ENCODE measurements at places on chromosomes 1 and 21. TPM values are rescaled to one million over a fixed set of nuclear protein-coding genes. Genes with fewer than 3 reads are reported as not detected.
A peak's percentile ranks its signal among the peaks of the same experiment; 100 is the strongest.

KCNE2 gene
- total RNA-seq: 2.4 TPM

CLCNKA gene
- total RNA-seq: 1.0 TPM

SPRR1A gene
- total RNA-seq: not detected

C1orf141 gene
- total RNA-seq: not detected

TGFB2 gene
- 15.5 TPM for total RNA-seq

BARHL2 gene
- total RNA-seq: not detected

DCST2 gene
- total RNA-seq: 1.8 TPM

SH3BGR gene
- total RNA-seq: 35.7 TPM

DNA sequence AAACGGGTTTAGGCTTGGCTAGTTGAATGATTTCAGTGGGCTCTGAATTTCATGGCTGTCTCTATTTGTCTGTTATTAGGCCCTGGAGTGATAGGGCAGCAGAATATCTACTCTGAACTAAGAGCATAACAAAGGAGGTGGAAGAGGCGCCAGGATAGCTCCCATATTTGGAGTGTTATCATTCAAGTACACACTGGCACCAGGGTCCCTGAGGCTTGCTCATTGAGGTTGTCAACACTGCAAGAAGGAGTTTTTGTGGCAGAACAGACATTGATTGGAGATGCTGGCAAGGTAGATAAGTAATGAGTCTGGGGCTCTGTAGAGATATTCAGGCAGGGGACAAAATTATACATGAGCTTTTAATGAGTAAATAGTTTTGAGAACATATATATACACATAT is 1748.4 kb downstream of the MRPL39 start:
- no peaks in the 10 kb centered on the region for H3K27me3 ChIP-seq
- DNase-seq: no peak
- H3K27ac ChIP-seq: no peak overlapping the region
- H3K4me1 ChIP-seq: no peaks in the 10 kb centered on the region
- H3K36me3 ChIP-seq: no peaks in the 10 kb centered on the region

GRCh38 chr1:87799451-87799850 is 470.8 kb downstream of the LMO4 start:
- H3K27me3 ChIP-seq: no peaks in the 10 kb centered on the region
- no peak overlapping the region for H3K4me3 ChIP-seq
- H3K36me3 ChIP-seq: no peaks in the 10 kb centered on the region
- DNase-seq: no peak
- no peak overlapping the region for H3K27ac ChIP-seq

DNA sequence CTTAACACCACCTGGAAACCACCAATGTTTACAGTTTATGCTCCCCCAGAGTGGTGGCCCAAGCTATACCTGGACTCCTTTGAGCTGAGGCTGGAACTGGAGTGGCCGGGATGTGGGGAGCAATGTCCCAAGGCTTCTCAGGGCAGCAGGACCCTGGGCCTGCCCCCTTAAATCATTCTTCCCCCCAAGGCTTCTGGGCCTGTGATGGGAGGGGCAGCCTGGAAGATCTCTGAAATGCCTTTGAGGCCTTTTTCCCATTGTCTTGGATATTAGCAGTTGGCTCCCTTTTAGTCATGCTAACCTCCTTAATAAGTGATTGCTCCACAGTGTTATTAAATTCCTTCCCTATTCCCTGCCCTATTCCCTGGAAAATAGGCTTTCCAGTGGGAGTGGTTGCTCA is 185.8 kb downstream of the HS2ST1 start:
- no peaks in the 10 kb centered on the region for H3K4me1 ChIP-seq
- no peak for DNase-seq
- no peak overlapping the region for H3K4me3 ChIP-seq
- no peaks in the 10 kb centered on the region for H3K27me3 ChIP-seq

DNA sequence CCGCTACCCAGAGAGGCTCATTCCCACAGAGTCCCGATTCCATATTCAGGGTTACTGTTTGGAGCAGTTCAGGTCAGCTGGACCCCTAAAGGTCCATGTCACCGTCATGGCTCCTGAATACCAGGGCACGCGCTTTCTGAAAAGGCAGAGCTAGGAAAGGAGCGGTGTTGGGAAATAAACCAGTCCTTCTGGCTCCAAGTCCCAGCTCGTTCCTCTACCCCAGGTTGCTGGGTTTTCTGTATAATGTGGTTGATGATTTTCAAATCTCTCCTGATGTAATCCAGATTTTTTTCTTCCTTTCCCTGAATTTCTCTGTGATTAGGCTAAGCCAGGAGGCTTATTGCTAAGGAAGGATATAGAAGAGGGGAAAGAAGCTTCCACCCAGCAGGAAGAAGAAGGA is 14.0 kb upstream of the PKP1 start:
- no peak for DNase-seq
- no peaks in the 10 kb centered on the region for H3K36me3 ChIP-seq

DNA sequence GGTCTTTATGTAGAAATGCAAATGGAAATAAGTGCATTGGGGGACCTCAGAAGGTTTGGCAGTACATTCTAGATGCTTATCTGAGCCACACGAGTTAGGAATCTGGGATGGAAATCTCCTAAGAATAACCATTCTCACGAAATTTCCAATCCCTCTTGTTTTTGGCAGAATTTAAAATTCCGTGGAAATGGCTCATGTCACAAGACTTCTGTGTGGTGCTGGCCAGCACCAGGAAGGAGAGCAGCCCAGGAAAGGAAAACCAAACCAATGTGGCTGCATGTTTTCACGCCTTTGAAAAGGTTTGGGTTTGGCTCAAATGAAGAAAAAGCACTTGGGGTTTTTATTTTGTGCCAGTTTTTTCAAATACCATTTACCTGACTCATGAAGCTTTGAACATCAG is 80.1 kb upstream of the KCNK2 start:
- H3K4me1 ChIP-seq: no peaks in the 10 kb centered on the region
- H3K4me3 ChIP-seq: no peak overlapping the region
- no peaks in the 10 kb centered on the region for H3K27me3 ChIP-seq

DNA sequence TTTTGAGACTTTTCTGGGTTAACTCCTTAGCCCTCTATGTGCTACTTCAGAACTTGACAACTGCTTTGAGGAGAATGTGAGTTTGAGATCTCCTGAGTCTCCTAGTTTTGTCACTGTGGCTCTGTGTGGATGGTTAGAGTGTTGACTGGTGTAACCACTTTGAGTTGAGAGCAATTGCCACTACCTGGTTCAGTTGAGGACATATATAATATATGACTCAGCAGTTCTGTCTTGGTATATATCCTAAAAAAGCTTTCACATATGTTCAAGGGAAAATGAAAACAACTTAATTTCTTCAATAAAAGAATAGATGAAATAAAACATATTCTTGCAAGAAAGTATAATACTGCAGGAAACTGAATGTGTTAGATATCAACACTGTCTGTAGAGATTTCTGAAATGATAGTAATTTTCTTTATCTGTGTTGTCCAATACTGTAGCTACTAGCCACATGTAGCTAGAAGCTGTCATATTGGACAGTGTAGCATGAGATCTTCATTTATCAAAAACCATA is 96.7 kb upstream of the QSOX1 start:
- peaks cover 2% of the 10 kb centered on the region for H3K36me3 ChIP-seq
- DNase-seq: no peak
- no peaks in the 10 kb centered on the region for H3K4me1 ChIP-seq
- no peaks in the 10 kb centered on the region for H3K27me3 ChIP-seq
- no peak overlapping the region for H3K4me3 ChIP-seq

DNA sequence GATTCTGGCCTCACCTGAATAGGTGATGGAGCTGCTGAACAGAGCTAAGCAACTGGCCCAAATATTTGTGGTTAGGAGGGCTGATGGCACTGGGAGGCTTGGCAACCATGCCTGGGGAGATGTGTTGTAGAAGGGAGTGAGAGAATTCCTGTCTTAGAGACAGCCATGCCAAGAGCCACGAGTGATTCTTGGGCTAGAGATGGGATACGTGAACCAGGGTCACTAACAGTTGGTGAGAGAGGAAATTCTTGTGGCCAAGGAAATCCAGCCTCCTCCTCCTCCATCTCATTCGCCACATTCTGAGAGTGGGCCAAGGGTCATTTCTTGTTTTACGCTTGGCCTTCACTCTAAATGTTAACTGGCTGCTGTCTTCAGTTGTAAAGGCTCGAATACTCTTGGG is 46.3 kb downstream of the NGF start:
- H3K27ac ChIP-seq: no peak overlapping the region
- H3K27me3 ChIP-seq: no peaks in the 10 kb centered on the region
- no peak for DNase-seq
- H3K36me3 ChIP-seq: no peaks in the 10 kb centered on the region
- H3K4me1 ChIP-seq: peaks cover 4% of the 10 kb centered on the region
- H3K4me3 ChIP-seq: no peak overlapping the region

- DNase-seq: no peak
- no peaks in the 10 kb centered on the region for H3K27me3 ChIP-seq
- no peak overlapping the region for H3K27ac ChIP-seq
- no peaks in the 10 kb centered on the region for H3K36me3 ChIP-seq
Measured at GRCh38 chr1:67250051-67250653, 57.5 kb upstream of the IL12RB2 start.

DNA sequence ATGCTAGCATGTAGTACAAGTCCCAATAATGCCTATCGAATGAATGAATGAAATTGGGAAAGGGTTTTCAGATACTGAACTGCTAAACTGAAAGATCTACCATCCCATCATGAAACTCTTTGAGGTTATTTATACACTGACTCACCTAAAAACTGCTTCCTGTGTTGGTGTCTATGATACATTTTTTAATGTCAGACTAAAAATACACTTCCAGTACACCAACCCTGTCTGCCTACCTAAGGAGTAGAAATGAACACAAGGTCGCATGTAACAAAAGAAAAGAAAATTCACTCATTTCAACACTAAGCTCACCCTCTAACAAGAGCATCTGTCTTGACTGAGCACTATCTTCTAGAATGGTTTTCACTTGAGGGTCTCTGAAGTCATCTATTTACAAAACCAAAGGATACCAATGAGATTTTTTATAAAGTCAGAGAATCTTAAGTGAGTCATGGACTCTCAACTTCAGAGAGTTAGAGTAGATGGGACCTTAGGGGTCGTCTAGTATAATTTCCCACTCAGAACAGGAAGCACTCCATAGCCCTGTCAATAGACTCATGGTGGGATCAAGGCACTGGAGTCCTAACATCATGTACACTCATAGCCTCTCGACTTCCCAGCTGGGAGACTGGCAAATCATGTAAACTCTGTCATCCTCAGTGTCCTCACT is 53.4 kb downstream of the WLS start:
- H3K27me3 ChIP-seq: no peaks in the 10 kb centered on the region
- DNase-seq: no peak
- peaks cover 16% of the 10 kb centered on the region for H3K4me1 ChIP-seq

GRCh38 chr1:62142496-62142895 is 52.2 kb upstream of the L1TD1 start:
- H3K4me1 ChIP-seq: no peaks in the 10 kb centered on the region
- H3K27ac ChIP-seq: no peak overlapping the region
- no peak for DNase-seq
- peaks cover 3% of the 10 kb centered on the region for H3K36me3 ChIP-seq
- H3K27me3 ChIP-seq: no peaks in the 10 kb centered on the region
- no peak overlapping the region for H3K4me3 ChIP-seq

DNA sequence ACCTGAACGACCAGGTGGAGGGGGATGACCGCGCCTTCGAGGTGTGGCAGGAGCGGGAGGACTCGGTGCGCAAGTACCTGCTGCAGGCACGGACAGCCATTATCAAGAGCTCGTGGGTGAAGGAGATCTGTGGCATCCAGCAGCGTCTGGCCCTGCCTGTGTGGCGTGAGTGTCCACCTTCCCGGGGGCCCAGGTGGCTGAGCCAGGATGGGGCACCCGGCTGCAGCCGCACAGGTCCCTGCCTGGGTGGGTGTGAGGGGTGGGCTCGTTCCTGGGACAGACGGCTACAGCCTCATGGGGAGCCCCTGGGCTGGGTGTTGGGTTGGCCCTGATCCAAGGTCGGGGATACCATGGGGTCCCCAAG is 65.2 kb downstream of the TRIM11 start:
- no peak overlapping the region for H3K4me3 ChIP-seq
- peak; percentile 36 for DNase-seq
- H3K27ac ChIP-seq: no peak overlapping the region
- no peaks in the 10 kb centered on the region for H3K27me3 ChIP-seq

GRCh38 chr1:48581270-48581669 is 109.3 kb upstream of the SPATA6 start:
- no peaks in the 10 kb centered on the region for H3K27me3 ChIP-seq
- H3K27ac ChIP-seq: no peak overlapping the region
- DNase-seq: no peak

DNA sequence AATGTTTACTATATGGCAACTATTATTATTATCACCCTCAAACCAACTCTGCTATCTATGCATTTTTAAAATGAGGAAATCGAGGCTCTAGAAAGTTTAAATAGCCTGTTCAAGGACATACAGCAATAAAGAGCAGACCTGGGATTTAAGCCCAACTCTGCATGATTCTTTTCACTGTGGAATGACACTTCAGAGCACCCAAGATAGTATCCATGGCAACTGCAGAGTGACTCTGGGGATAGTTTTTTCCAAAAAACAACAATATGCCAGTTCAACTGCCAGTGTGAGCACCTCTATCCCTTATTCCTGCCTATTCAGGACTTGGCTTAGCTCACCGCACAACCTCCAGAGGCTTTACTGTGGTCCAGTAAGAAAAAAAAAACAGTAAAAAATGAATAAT is 293.9 kb downstream of the BRINP2 start:
- no peak for DNase-seq
- H3K4me1 ChIP-seq: peaks cover 2% of the 10 kb centered on the region
- H3K36me3 ChIP-seq: no peaks in the 10 kb centered on the region
- no peak overlapping the region for H3K4me3 ChIP-seq
- H3K27me3 ChIP-seq: no peaks in the 10 kb centered on the region

DNA sequence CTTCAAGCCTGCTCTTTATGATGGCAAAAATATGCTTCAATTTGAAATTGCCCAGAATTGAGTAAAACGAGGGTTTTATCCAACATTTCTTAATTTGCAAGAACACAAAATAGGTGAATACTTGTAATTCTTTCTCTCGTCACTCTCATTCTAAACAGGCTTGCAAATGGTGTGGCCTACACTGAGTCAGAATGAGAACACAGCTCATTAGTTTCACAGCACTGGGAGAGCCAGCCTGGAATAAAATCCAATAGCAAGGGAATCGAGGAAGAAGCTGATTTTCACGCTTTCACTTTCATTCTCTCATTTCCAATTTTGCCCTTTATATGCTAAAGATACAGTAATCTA is 537.5 kb downstream of the LTN1 start:
- no peak overlapping the region for H3K4me3 ChIP-seq
- no peaks in the 10 kb centered on the region for H3K36me3 ChIP-seq
- no peaks in the 10 kb centered on the region for H3K27me3 ChIP-seq
- H3K4me1 ChIP-seq: no peaks in the 10 kb centered on the region

DNA sequence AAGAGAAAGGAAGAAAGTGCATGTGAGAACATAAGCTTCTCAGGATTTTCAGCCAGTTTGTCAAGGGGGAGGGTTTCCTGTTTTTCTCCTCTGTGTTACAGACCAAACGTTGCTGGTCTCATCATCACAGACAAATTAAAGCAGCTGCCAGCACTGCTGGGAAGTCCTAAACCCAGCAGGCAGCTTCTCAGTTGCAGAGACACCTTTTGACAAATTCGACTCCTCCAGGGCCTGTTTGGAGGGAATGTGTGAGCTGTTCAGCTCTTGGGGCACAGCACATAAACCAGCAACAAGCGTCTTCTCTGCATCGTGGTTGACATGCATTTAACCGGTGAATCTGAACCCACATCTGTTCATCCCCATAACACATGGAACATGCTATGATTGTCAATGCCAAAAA is 454.6 kb upstream of the RUNX1 start:
- H3K27me3 ChIP-seq: no peaks in the 10 kb centered on the region
- peak; percentile 61 for DNase-seq
- H3K36me3 ChIP-seq: no peaks in the 10 kb centered on the region
- H3K4me1 ChIP-seq: no peaks in the 10 kb centered on the region
- no peak overlapping the region for H3K27ac ChIP-seq
- H3K4me3 ChIP-seq: no peak overlapping the region

All from aorta (tissue), 5 donors.